ENCODE measurements at places on chromosomes 4 and X. TPM values are rescaled to one million over a fixed set of nuclear protein-coding genes. Genes with fewer than 3 reads are reported as not detected.

The PPP4R3C gene
- not detected for total RNA-seq

The MAGEA10 gene
- not detected for total RNA-seq

The HTN3 gene
- total RNA-seq, result not detected

The INTU gene
- 0.15 TPM for total RNA-seq

The TBC1D8B gene
- total RNA-seq, result 2.0 TPM

The UGT2A3 gene
- not detected for total RNA-seq

- peaks cover 9% of the 10 kb centered on the region for H3K36me3 ChIP-seq
- no peak overlapping the region for H3K4me3 ChIP-seq
- no peak overlapping the region for H3K27ac ChIP-seq
- H3K4me1 ChIP-seq, result peaks cover 5% of the 10 kb centered on the region
Observed at GRCh38 chr4:37837446-37837845, 11.0 kb downstream of the PGM2 start.

- no peaks in the 10 kb centered on the region for H3K27me3 ChIP-seq
- peak overlapping the region; percentile 87 for H3K27ac ChIP-seq
- DNase-seq, result no peak
Observed at GRCh38 chr4:82899374-82900065, 1.0 kb upstream of the THAP9 start.

DNA sequence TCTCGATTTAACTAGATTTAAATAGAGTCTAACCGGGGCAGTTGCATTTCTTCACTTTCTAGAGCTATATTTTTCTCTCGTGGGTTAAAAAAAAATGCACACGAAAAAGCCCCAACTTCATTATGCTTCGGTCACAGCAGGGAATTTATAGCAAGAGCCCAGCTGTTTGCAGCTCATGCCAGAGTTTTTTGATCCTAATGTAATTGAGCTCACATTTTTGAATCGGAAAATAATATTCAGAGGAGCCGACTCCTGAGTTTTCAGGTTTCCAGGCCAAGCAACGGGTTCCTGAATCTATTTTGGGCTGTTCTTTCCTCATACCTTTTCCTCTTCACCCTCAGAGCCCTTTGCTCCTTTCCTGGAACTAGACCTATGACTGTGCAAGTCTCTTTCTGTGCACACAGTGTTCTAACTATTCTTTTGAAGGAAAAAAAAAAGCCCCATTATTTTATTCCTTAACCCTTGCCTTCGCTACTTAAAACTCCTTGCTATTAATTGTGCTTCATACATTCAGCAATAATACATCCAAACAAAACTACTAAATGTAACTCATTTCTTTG lies 27.5 kb upstream of the ESX1 start:
- no peaks in the 10 kb centered on the region for H3K36me3 ChIP-seq
- H3K4me1 ChIP-seq, result no peaks in the 10 kb centered on the region

DNA sequence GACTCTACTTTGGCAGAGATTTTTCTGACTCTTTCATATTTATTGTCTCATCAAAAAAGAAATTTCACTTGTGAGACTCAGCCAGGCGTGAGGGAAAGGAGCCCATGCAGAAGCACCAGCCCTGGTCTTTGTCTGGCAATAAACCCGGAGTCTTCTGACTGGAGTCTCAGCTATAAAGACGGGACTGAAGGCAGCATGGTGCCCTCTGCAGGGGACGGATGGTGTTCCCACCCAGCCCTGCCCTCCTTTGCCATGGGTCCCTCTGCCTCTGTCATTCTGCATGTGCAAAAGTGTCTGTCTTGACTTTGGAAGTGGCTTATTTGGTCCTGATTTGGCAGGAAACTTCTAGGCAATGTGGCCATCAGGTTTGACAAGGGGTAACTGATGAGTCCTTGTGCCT lies 14.2 kb downstream of the ZNF185 start:
- DNase-seq, result no peak
- no peak overlapping the region for H3K27ac ChIP-seq
- H3K36me3 ChIP-seq, result no peaks in the 10 kb centered on the region
- no peak overlapping the region for H3K4me3 ChIP-seq
- peaks cover 5% of the 10 kb centered on the region for H3K4me1 ChIP-seq

- H3K4me1 ChIP-seq, result no peaks in the 10 kb centered on the region
- DNase-seq, result no peak
- H3K4me3 ChIP-seq, result no peak overlapping the region
- no peaks in the 10 kb centered on the region for H3K36me3 ChIP-seq
- H3K27me3 ChIP-seq, result no peaks in the 10 kb centered on the region
Observed at GRCh38 chr4:18733961-18734360, 712.4 kb upstream of the LCORL start.

DNA sequence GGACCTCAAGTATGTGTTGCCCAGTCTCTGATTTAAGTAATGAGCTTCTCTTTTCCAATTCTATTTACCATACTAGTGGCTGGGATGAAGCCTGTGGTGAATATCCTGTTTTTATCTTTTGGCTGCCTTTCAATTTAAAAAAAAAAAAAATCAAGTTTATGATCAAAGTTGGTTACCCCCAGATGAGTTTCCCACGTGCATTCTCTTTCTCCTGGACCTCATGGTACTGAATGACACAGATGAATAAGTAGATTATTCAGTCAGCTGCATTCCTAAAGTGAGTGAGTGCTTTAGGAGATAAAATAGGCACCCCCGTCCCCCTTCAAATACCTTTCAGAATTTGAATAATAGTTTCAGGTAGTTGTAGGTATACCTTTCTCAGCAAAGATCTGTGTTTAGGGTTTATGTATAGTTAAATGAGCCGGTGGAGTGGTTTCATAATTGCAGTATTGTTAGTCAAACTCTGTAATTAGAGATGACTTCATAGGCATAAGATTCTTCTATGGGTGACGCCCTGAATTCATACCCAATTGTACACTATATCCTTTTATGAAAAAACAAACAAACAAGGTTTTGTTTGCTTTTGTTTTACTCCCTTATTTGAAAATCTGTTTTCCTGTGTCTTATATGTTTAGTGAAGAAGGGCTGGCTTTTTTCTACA lies 41.9 kb downstream of the PLS3 start:
- no peak overlapping the region for H3K27ac ChIP-seq
- no peaks in the 10 kb centered on the region for H3K27me3 ChIP-seq
- H3K4me1 ChIP-seq, result no peaks in the 10 kb centered on the region
- H3K4me3 ChIP-seq, result no peak overlapping the region
- no peak for DNase-seq

GRCh38 chr4:167614866-167615265 lies 380.6 kb upstream of the SPOCK3 start:
- no peak overlapping the region for H3K27ac ChIP-seq
- DNase-seq, result no peak
- no peaks in the 10 kb centered on the region for H3K36me3 ChIP-seq
- H3K4me3 ChIP-seq, result no peak overlapping the region
- H3K27me3 ChIP-seq, result no peaks in the 10 kb centered on the region
- H3K4me1 ChIP-seq, result no peaks in the 10 kb centered on the region

DNA sequence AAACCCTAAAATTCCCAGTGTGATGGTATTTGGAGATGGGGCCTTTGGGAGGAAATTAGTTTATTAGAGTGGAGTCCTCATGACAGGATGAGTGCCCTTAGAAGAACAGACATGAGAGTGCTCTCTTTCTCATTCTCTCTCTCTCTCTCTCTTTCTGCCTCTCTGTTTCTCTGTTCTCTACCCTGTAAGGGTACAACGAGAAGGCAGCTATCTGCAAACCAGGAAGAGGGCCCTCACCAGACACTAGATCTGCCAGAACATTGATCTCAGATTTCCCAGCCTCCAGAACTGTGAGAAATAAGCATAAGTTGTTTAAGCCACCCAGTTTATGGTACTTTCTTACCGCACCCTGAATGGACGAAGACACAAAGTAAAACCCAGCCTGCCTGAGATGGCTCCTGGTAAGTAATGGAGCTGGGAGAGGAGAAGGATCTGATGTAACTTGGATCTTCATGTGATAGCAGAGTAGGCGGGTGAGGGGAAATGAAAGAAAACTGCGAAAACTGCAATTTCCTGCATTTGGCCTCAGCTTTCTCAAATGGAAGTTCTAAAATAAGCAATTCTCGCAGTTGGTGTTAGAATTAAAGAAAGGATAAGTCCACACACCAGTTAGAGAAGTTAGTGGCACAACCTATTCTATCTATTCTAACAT lies 8.7 kb upstream of the CDS1 start:
- no peaks in the 10 kb centered on the region for H3K4me1 ChIP-seq
- no peak overlapping the region for H3K4me3 ChIP-seq
- no peaks in the 10 kb centered on the region for H3K36me3 ChIP-seq
- no peaks in the 10 kb centered on the region for H3K27me3 ChIP-seq
- no peak for DNase-seq

GRCh38 chr4:47251348-47252135 lies 212.0 kb downstream of the COMMD8 start:
- H3K4me3 ChIP-seq, result no peak overlapping the region
- no peaks in the 10 kb centered on the region for H3K4me1 ChIP-seq
- H3K27me3 ChIP-seq, result no peaks in the 10 kb centered on the region
- H3K27ac ChIP-seq, result no peak overlapping the region
- no peaks in the 10 kb centered on the region for H3K36me3 ChIP-seq

DNA sequence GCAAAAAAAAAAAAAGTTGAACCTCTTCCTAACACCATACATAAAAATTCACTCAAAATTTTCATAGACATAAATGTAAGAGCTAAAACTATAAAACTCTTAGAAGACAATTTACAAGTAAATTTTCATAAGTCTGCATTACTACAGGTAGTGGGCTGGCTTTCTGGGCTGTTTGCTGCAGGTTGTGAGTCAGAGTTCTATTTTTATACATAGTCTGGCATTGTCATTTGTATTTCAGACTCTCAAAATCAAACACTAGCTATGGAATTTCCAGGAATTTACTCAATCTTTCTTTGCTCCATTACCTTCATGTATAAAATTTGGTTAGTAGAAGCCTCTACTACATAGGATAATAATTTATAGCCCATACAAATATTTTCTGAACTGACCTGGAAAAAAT lies 227.2 kb downstream of the COX18 start:
- DNase-seq, result no peak
- no peaks in the 10 kb centered on the region for H3K4me1 ChIP-seq
- H3K36me3 ChIP-seq, result no peaks in the 10 kb centered on the region
- no peaks in the 10 kb centered on the region for H3K27me3 ChIP-seq
- H3K4me3 ChIP-seq, result no peak overlapping the region
- H3K27ac ChIP-seq, result no peak overlapping the region

DNA sequence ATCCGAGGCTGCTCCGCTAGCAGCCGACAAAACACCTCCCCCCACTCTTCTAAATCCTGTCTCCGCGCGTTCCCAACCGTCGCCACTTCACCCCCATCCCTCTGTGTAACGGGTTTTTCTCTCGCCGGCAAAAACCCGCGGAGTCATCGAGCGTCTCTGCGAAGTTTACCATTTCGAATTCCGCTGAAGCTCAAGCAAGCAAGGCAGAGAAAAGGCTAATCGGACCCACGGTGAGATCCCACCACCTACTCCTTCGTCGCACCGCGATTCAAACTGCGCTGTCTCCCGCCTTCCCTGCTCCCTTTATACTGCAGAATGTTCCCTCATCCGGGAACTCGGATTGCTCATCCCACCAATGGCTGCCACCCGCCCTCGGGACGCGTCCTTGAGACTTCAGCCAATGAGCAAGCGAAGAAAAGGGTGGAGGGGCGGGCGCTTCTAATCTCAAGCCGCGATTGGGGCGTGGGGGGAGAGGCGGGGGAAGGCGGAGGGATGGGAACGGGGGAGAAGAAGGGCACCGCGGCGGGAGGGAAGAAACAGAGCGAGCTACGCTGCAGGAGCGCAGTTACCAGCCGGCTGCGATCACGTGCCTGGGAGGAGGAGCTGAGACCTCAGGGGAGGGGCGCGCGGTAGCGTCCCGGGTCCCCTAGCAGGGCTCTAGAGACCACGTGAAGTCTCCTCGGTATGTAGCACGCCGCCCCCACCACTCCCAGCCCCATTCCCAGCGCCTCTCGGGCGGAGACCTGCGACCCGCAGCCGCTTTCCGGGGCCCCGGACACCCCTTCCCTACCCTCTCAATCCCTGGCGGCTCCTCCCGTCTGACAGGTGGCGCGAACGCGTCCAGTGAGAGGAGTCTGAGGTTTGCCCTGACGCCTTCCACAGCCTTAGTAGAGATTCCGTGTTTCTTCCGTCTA lies at the start of gene H2AZ1:
Gene H2AZ1 (minus strand): TSS at position 277 of the 914 bp plus-strand sequence. CDS start 105 bp downstream, at position 172.
- peaks cover 7% of the 10 kb centered on the region for H3K4me1 ChIP-seq
- peak within 1 kb of the TSS; percentile 94 for H3K4me3 ChIP-seq
- no peaks in the 10 kb centered on the region for H3K36me3 ChIP-seq

DNA sequence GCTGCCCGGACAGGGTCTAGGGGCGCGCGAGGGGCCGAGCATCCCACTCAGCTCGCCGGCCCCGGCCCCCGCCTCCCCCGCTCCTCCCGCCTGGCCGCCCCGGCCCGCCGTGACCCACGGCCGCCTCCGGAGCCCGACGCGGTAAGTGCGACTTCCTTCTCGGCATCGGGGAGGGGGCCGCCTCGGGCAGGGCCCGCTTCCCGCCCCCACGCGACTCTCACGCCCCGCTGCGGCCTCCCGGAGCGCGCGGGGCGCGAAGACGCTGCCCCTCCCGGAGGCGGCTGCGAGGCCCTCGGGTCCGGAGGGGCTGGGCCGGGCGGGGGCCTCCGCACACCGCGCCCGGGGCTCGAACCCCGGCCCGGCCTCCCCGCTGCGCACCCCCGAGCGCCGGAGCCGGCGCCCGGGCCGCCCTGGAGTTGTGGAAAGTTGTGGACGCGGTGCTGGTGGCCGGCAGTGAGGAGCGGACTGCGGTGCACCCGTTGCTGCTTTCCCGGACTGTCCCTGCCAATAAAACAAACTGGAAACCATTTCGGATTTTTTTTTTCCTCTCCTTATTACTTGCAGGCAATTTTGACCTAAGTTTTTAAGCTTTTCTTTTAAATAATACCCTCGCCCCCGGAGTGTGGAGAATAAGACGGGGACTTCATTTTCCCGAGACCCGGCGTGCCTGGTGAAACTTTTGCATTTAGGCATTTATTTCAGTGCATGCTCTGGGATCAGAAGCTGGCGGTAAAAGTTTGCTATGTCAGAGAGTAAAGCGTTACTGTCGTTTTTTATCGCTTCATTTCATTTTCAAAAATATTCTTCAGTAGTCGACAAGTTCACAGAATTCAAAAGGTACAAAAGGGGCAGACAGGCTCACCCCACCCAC lies 13.0 kb upstream of the TMEM156 start:
- H3K4me3 ChIP-seq, result peak overlapping the region; percentile 83
- peaks cover 14% of the 10 kb centered on the region for H3K4me1 ChIP-seq
- 0 out of 2 replicates have a peak, but pooled peaks cover 3% of the 10 kb centered on the region for H3K36me3 ChIP-seq
- DNase-seq, result no peak
- no peaks in the 10 kb centered on the region for H3K27me3 ChIP-seq

DNA sequence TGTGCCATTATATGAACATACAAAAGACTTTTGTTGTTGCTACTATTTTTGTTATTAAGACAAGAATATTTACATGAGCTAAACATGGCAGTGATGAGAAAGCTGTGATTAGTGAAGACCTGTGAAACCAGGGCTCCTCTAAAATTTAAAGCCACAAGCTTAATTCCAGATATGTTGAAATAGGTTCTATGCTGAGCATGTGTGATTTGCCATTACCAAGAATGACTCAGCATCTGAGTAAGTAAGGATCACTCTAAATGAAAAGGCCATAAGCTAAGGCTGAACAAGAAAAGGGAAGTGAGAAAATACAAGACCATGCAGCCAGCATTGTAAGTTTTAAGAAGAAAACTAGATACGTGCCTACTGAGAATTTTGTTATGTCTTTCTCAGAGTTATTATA lies 75.9 kb upstream of the CAMK2D start:
- DNase-seq, result peak; percentile 94
- no peak overlapping the region for H3K4me3 ChIP-seq
- H3K27ac ChIP-seq, result peak overlapping the region; percentile 92
- H3K36me3 ChIP-seq, result no peaks in the 10 kb centered on the region
- no peaks in the 10 kb centered on the region for H3K27me3 ChIP-seq
